ENCODE measurements at places on chromosomes 7 and 10. TPM values are rescaled to one million over a fixed set of nuclear protein-coding genes. Genes with fewer than 3 reads are reported as not detected.

The HSPA12A gene
- 0.02 TPM for total RNA-seq

The KLF14 gene
- total RNA-seq: not detected

The NOM1 gene
- 34.5 TPM for total RNA-seq

The ZNF655 gene
- total RNA-seq: 94.6 TPM

The IGFBP3 gene
- 1.3 TPM for total RNA-seq

The STEAP2 gene
- 0.02 TPM for total RNA-seq

The LRGUK gene
- 0.20 TPM for total RNA-seq

The HTR7 gene
- not detected for total RNA-seq

The IKZF1 gene
- total RNA-seq: 486 TPM

The LIPJ gene
- total RNA-seq: 0.18 TPM

The TRIM50 gene
- not detected for total RNA-seq

The KCP gene
- total RNA-seq: 0.09 TPM

The TMEM229A gene
- total RNA-seq: not detected

The ERV3-1 gene
- 14.8 TPM for total RNA-seq

The GOLGA7B gene
- total RNA-seq: 5.6 TPM

The POLR2J2 gene
- 19.0 TPM for total RNA-seq

The TUBAL3 gene
- not detected for total RNA-seq

The PLPP4 gene
- not detected for total RNA-seq

The IKZF5 gene
- 12.0 TPM for total RNA-seq

The CRPPA gene
- total RNA-seq: 1.2 TPM

The IL6 gene
- total RNA-seq: 0.66 TPM

The CELF2 gene
- total RNA-seq: 154 TPM

The UCN3 gene
- total RNA-seq: not detected

The ZNF32 gene
- 17.2 TPM for total RNA-seq

The CCL24 gene
- total RNA-seq: not detected

The ARL5B gene
- total RNA-seq: 14.1 TPM

The ELN gene
- not detected for total RNA-seq

The ARL3 gene
- total RNA-seq: 4.7 TPM

The ANKRD22 gene
- total RNA-seq: not detected

The EPC1 gene
- total RNA-seq: 41.1 TPM

The ITGA8 gene
- total RNA-seq: not detected

The WNT2 gene
- total RNA-seq: not detected

The OR13A1 gene
- not detected for total RNA-seq

The LIPF gene
- not detected for total RNA-seq

All from T-helper 2 cell treated with Interferon-gamma antibody and Interleukin-4, amounts not matched to agents 100 ng/mL and 5 ng/mL, for 36 hours (primary cell).